ENCODE measurements at places on chromosomes 3 and 15. TPM values are rescaled to one million over a fixed set of nuclear protein-coding genes. Genes with fewer than 3 reads are reported as not detected.

- peak overlapping the region; percentile 64 for H3K27ac ChIP-seq
- DNase-seq: peak; percentile 27
- no peaks in the 10 kb centered on the region for H3K36me3 ChIP-seq
- H3K27me3 ChIP-seq: no peaks in the 10 kb centered on the region
Measured at GRCh38 chr15:98800437-98801233, 152.3 kb downstream of the IGF1R start.

- H3K27ac ChIP-seq: no peak overlapping the region
- H3K36me3 ChIP-seq: no peaks in the 10 kb centered on the region
- H3K4me1 ChIP-seq: no peaks in the 10 kb centered on the region
- no peaks in the 10 kb centered on the region for H3K27me3 ChIP-seq
Measured at GRCh38 chr3:99023590-99024192, 122.2 kb upstream of the DCBLD2 start.

DNA sequence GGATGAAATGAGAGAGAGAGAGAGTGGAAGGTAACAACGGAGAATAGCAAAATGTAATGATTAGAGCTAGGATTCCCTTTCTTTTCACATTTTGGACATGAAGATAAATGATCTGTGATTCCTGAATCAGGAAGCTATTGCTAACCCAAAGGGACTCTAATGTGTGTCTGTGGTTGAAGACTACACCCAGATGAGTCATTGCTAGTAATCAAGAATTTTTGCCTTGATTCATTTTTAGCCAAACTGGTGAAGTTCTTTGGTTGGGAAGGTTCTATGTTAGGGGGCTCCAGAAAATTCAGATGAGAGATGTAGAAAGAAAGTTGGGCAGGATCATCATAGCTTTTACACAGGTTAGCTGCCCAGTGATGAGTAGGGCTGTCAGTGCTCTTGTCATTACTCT, 116.4 kb downstream of the DUT start:
- no peak for DNase-seq
- no peaks in the 10 kb centered on the region for H3K27me3 ChIP-seq
- no peak overlapping the region for H3K4me3 ChIP-seq

- no peaks in the 10 kb centered on the region for H3K27me3 ChIP-seq
- peaks cover 22% of the 10 kb centered on the region for H3K4me1 ChIP-seq
- H3K4me3 ChIP-seq: no peak overlapping the region
Measured at GRCh38 chr3:10338591-10339353, 17.9 kb upstream of the SEC13 start.

GRCh38 chr3:35404571-35404970, 234.8 kb upstream of the ARPP21 start:
- no peaks in the 10 kb centered on the region for H3K4me1 ChIP-seq
- DNase-seq: no peak
- H3K4me3 ChIP-seq: no peak overlapping the region
- H3K36me3 ChIP-seq: no peaks in the 10 kb centered on the region

DNA sequence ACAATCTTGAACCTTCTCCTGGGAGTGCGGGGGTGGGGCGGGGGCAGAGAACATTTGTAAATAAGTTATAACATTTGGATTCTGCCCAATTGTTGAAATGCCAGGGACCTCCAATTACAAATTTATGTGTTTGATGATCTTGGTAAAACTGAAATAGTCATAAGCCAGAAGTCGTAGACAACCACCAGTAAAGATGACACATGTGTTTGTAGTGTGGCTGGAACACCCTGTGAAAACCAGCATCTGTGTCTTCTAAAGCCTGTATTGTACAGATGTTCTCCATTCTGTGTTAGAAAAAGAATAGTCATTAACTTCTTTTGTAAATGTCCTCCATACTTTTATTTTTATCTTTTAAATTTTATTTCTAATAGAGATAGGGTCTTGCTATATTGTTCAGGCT, 61.8 kb downstream of the ARIH1 start:
- H3K27me3 ChIP-seq: no peaks in the 10 kb centered on the region
- peaks cover 4% of the 10 kb centered on the region for H3K36me3 ChIP-seq
- no peak for DNase-seq
- peaks cover 13% of the 10 kb centered on the region for H3K4me1 ChIP-seq
- no peak overlapping the region for H3K27ac ChIP-seq

DNA sequence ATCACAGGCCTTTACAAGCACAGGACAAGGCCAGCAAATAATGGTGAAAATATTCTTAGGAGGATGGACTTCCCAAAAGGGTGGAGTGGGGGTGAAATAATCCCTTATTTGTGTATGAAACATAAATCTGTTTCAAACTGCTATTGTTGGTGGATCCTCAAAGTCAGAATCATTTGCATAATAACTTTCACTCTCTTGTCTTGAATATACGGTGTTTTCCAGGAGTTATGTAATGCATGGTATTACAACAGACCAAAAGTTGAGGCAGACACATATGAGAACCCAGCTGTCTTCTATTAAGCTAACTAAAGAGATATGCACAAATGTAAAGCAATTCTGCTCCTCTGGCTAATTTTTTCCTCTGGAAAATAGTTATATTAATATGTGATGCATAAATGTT, 57.7 kb downstream of the PRTG start:
- no peaks in the 10 kb centered on the region for H3K36me3 ChIP-seq
- DNase-seq: no peak
- H3K27me3 ChIP-seq: no peaks in the 10 kb centered on the region
- H3K4me1 ChIP-seq: no peaks in the 10 kb centered on the region
- no peak overlapping the region for H3K4me3 ChIP-seq

GRCh38 chr3:36852071-36852470, 87.7 kb upstream of the DCLK3 start:
- H3K27ac ChIP-seq: no peak overlapping the region
- H3K27me3 ChIP-seq: no peaks in the 10 kb centered on the region
- no peak overlapping the region for H3K4me3 ChIP-seq
- H3K36me3 ChIP-seq: no peaks in the 10 kb centered on the region

GRCh38 chr3:112770032-112770626, 76.5 kb downstream of the CD200R1L start:
- H3K27me3 ChIP-seq: no peaks in the 10 kb centered on the region
- no peaks in the 10 kb centered on the region for H3K4me1 ChIP-seq
- no peak overlapping the region for H3K4me3 ChIP-seq
- no peaks in the 10 kb centered on the region for H3K36me3 ChIP-seq
- DNase-seq: peak; percentile 52
- no peak overlapping the region for H3K27ac ChIP-seq

GRCh38 chr15:93823971-93824913, 407.1 kb upstream of the MCTP2 start:
- no peak overlapping the region for H3K27ac ChIP-seq
- H3K4me3 ChIP-seq: no peak overlapping the region
- DNase-seq: no peak
- no peaks in the 10 kb centered on the region for H3K4me1 ChIP-seq

- DNase-seq: no peak
- H3K27me3 ChIP-seq: no peaks in the 10 kb centered on the region
- no peak overlapping the region for H3K27ac ChIP-seq
- H3K36me3 ChIP-seq: no peaks in the 10 kb centered on the region
- no peaks in the 10 kb centered on the region for H3K4me1 ChIP-seq
Measured at GRCh38 chr3:190552021-190552420, 38.1 kb downstream of the IL1RAP start.

DNA sequence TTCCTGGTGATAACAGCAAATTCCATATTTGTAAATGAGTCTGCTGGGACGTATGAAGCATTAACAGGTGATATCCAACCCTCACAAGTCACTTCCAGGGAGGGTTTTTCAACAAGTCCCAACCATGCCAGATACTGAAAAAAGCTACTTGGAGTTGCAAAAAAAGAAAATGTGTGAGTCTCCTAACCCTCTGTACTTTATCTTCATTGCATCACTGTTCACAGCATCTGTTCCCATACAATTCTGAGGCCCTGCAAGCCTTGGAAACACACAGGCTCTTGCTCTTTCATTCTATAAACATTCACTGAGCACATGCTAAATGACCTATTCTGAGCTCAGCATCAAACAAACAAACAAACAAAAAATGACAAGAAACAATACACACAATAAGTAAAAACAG, 120.8 kb downstream of the RFTN1 start:
- H3K4me1 ChIP-seq: peaks cover 28% of the 10 kb centered on the region
- H3K27ac ChIP-seq: no peak overlapping the region
- no peak for DNase-seq
- no peaks in the 10 kb centered on the region for H3K36me3 ChIP-seq
- no peaks in the 10 kb centered on the region for H3K27me3 ChIP-seq

DNA sequence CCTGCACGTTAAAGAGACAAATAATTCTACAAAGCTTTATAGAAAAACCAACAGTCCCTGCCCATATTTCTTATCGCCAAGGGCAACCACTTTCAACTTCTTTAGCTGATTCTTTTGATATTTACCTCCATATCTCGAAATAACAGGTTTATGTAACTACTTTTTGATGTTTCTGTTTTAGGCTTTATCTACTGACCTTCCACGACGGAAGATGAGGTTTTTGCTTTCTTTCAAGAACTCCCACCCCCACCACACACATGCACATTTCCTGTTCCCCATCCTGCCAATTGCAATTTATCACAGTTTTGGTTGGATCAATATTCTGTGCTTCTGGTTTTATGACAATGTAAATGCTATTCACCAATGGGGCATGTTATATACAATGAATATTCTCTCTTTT, 330.4 kb upstream of the ICE2 start:
- no peak overlapping the region for H3K4me3 ChIP-seq
- peaks cover 12% of the 10 kb centered on the region for H3K4me1 ChIP-seq
- DNase-seq: no peak
- no peak overlapping the region for H3K27ac ChIP-seq
- H3K36me3 ChIP-seq: no peaks in the 10 kb centered on the region

GRCh38 chr3:188827576-188827975, 344.2 kb upstream of the TPRG1 start:
- no peaks in the 10 kb centered on the region for H3K36me3 ChIP-seq
- DNase-seq: no peak
- peaks cover 10% of the 10 kb centered on the region for H3K4me1 ChIP-seq
- H3K27ac ChIP-seq: no peak overlapping the region
- no peaks in the 10 kb centered on the region for H3K27me3 ChIP-seq
- H3K4me3 ChIP-seq: no peak overlapping the region

DNA sequence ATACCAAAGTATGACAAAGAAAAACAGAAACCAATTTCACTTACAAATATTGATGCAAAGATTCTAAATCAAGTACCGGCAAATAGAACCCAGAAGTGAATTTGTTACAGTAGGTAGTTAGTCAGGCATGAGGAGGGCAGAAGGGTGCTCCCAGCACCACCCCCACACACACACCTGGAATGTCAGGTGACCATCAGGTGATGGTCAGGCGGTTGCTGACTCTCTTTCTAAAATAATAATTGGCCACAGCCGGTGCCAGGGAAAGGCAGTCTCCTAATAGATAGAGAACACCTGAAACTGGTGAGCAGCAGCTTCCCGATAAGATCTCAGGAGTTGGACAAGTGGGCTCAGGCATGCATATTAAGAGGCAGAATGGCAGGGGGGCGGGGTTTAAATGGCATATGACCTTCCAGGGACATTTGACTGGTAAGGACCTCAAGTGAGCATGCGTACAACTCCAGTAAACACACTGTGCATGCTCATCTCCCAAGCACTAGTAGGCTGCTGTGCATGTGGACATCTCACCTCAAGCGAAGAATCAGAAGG, 131.1 kb downstream of the ANO10 start:
- no peak overlapping the region for H3K27ac ChIP-seq
- no peak for DNase-seq
- H3K4me1 ChIP-seq: no peaks in the 10 kb centered on the region
- H3K4me3 ChIP-seq: no peak overlapping the region

DNA sequence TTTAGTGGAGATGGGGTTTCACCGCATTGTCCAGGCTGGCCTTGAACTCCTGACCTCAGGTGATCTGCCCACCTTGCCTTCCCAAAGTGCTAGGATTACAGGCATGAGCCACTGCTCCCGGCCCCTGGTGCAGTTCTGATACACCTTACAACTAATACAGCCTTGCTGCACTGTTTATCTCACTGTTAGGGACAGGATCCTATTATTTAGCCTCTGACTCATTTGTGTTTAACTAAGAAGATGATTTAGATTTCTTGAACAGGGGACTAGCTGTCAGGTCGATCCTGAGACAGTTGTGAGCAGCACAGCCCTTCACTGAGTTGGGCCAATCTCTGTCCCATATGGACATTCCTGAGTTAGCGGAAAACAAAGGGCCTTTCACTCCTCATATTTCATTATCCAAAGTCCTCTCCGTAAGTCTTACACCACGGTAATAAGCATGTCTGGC, 19.2 kb downstream of the GYG1 start:
- peaks cover 13% of the 10 kb centered on the region for H3K36me3 ChIP-seq
- DNase-seq: no peak
- no peak overlapping the region for H3K4me3 ChIP-seq

GRCh38 chr3:179071027-179071322, 634 bp downstream of the ZMAT3 start:
- H3K27me3 ChIP-seq: no peaks in the 10 kb centered on the region
- H3K4me3 ChIP-seq: peak overlapping the region; percentile 90
- peak overlapping the region; percentile 92 for H3K27ac ChIP-seq
- no peaks in the 10 kb centered on the region for H3K4me1 ChIP-seq
- DNase-seq: no peak
- H3K36me3 ChIP-seq: no peaks in the 10 kb centered on the region

- peak overlapping the region; percentile 96 for H3K27ac ChIP-seq
- H3K4me1 ChIP-seq: peaks cover 38% of the 10 kb centered on the region
- H3K4me3 ChIP-seq: no peak overlapping the region
- no peak for DNase-seq
- peaks cover 45% of the 10 kb centered on the region for H3K36me3 ChIP-seq
Measured at GRCh38 chr3:141414800-141415462, 46.6 kb downstream of the ZBTB38 start.

GRCh38 chr15:26182441-26182840, 319.3 kb upstream of the ATP10A start:
- no peak for DNase-seq
- no peak overlapping the region for H3K27ac ChIP-seq
- no peaks in the 10 kb centered on the region for H3K27me3 ChIP-seq
- H3K36me3 ChIP-seq: no peaks in the 10 kb centered on the region

DNA sequence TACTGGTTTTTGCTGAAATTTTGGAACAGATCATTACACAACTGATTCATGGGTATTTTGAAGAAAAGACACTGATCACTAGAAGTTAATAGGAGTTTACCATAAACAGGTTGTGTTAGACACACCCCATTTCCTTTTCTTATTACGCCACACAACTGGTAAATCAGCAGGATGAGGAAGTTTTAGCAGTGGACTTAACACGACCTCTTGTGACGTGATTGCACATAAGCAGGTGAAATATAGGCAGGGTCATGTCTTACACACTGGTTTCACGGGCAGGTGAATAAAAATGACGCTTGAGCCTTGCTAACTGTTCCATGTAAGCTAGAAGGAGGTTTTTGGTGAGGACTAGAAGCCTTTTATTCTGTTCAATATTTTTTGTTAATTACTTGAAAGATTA, 27.1 kb upstream of the TPRG1 start:
- peaks cover 17% of the 10 kb centered on the region for H3K36me3 ChIP-seq
- no peak for DNase-seq
- no peaks in the 10 kb centered on the region for H3K27me3 ChIP-seq
- H3K27ac ChIP-seq: peak overlapping the region; percentile 47
- H3K4me1 ChIP-seq: peaks cover 27% of the 10 kb centered on the region

CXCR6 gene
- not detected for total RNA-seq

LRRC31 gene
- total RNA-seq: not detected

GOLGA6B gene
- not detected for total RNA-seq

KLHL6 gene
- 1.3 TPM for total RNA-seq

P2RY14 gene
- 1.9 TPM for total RNA-seq

GOLGA6L4 gene
- total RNA-seq: 0.81 TPM

GOLGA8J gene
- not detected for total RNA-seq

TM4SF18 gene
- 2.7 TPM for total RNA-seq

SLC30A4 gene
- total RNA-seq: 1.9 TPM

TMEM87A gene
- 17.6 TPM for total RNA-seq

ATP13A5 gene
- not detected for total RNA-seq

CCDC54 gene
- total RNA-seq: not detected
